ENCODE measurements at places on chromosomes 3 and 15. TPM values are rescaled to one million over a fixed set of nuclear protein-coding genes. Genes with fewer than 3 reads are reported as not detected.
A peak's percentile ranks its signal among the peaks of the same experiment; 100 is the strongest.

The ARHGEF26 gene
- 5.2 TPM for total RNA-seq

GRCh38 chr3:177744873-177745606, 547.8 kb upstream of the TBL1XR1 start:
- peak; percentile 34 for DNase-seq

DNA sequence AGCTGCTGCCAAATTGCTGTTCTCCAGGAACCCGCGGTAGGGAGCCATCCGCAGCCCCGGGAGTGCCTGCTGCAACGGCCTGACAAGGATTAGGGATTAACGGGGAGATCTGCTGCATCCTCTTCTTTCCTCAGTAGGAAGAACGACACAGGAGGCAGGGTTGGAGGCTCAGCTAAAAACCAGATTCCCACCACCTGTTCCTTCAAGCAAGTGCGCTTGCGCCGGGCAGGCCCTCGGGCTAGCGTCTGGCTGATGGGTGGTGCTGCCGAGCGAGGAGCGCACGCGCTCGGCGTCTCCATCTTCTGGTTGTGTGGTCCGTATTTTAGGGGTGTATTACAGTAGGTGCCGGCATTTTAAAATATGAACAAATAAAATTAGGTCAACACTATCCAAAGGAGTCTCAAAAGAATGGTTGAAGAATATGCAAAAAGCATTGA, 25.4 kb upstream of the SLC25A26 start:
- peak; percentile 68 for DNase-seq

The HPS3 gene
- total RNA-seq = 7.7 TPM

The HIGD2B gene
- total RNA-seq = not detected

- DNase-seq = no peak
These were observed 48.4 kb upstream of the SEC22A start for GRCh38 chr3:123153125-123154019.

- DNase-seq = peak; percentile 94
These were observed at the start of gene EIF2B5 for GRCh38 chr3:184135149-184135910. TSS of gene EIF2B5 (plus strand) at chr3:184135358. CDS start at chr3:184135386, 28 bp downstream.

- peak; percentile 37 for DNase-seq
These were observed 44.1 kb downstream of the LIPC start for GRCh38 chr15:58475573-58476524.

The GSK3B gene
- 39.1 TPM for total RNA-seq

DNA sequence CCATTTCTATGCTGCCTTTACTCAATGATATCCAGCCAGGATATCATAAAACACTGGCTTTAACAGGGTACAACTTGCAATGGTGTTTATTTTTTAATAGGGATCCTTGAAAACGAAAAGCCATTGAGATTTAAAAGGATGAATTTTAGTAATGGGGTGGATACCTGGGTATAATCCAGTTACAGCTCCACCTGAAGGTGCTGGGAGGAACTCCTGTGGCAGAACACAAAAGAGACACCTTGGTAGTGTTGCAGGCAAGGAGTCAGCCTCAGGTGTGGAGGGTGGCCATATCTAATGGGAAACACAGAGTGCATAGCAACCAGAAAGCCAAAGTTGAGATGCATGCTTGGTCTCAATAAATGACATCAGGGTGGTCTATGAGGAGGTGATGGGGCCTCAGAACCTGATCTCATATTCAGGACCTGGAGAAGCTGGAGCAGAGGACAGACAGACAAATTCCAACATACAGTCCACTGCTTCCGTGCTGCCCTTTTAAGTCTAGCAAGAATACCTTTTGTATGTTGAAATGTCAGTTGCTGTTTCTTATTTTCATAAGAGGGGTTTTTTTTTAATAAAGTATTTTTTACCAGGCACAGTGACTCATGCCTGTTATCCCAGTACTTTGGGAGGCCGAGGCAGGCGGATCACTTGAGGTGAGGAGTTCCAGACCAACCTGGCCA, 12.0 kb upstream of the PAQR9 start:
- DNase-seq = no peak

The PFKFB4 gene
- total RNA-seq = 2.9 TPM

The RNF168 gene
- 17.6 TPM for total RNA-seq

The ZNF774 gene
- total RNA-seq = 3.7 TPM

DNA sequence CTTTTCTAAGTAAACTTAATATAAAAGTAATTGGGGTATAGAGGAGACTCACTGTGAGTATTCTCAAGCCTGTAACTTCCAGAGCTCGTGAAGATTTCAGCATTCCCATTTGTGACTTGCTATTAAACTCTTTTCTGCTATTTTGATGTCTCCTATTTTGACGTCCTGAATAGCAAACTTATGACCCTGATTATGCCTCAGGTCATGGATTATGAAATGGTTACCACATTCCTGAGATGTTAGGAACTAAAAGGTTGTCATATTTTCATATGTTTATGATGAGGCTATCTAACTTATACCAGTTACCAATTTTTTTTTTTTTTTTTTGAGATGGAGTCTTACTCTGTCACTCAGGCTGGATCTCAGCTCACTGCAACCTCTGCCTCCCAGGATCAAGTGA, 105.5 kb downstream of the ATG7 start:
- DNase-seq = no peak

- no peak for DNase-seq
These were observed 38.3 kb downstream of the PDE8A start for GRCh38 chr15:85019815-85020590.

DNA sequence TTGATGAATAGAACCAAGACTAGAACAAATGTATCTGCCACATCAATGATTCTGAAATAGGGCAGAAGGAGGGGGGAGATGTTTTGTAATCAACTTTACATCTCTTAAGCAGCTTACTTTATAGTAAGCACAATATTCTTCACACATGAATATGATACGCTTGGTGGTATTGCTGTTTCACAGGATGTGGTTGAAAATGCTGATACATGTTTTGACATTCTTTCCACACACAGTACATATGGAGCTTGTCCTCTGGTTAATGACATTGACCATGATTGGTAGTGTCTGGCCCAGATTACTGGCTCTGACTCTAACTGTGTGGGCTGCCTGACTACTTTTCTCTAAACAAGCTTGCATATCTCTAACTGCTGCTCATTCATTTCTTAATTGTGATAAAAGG, 168.9 kb downstream of the KLHL25 start:
- DNase-seq = no peak

DNA sequence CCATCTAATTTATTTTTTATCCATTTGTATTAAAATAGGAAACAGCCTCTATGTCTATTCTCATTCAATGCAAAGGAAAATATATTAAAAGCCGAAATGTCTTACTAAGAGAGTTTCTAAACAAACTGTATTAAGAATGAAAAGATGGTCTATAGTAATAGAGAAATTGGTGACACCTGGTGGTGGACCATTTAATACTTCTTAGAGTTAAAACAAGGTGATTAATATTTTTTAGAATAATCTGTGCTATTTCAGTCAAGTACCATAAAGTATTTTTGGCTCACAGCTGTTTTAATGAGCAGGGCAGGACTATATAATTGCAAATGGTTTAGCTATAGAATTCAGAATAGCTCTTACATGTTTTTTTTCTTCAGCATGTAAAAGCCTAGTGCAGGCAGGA, 55.7 kb downstream of the SYNPR start:
- DNase-seq = no peak

DNA sequence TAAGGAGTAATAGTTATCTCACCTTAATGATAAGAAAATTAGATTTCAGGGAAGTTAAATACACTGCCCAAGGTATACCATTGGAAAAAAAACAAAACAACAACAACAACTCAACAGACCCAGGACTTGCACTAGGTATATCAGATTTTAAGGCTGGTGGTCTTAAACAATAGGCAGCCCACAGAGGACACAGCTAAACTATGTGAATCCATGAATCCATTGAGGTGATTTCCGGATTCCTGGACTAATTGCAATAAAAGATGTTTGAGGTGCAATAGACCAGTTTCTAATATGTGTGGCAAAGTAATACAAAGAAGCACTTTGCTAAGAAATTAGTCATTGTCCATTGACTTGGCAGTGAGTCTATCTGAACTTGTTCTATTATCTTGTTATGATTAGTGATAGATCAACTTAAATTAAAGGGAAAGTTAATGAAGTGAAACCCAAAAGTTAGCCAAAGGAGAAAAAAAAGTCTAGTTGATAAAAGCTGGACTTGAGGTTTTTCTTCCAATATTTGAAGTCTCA, 60.9 kb upstream of the MAGI1 start:
- DNase-seq = no peak

DNA sequence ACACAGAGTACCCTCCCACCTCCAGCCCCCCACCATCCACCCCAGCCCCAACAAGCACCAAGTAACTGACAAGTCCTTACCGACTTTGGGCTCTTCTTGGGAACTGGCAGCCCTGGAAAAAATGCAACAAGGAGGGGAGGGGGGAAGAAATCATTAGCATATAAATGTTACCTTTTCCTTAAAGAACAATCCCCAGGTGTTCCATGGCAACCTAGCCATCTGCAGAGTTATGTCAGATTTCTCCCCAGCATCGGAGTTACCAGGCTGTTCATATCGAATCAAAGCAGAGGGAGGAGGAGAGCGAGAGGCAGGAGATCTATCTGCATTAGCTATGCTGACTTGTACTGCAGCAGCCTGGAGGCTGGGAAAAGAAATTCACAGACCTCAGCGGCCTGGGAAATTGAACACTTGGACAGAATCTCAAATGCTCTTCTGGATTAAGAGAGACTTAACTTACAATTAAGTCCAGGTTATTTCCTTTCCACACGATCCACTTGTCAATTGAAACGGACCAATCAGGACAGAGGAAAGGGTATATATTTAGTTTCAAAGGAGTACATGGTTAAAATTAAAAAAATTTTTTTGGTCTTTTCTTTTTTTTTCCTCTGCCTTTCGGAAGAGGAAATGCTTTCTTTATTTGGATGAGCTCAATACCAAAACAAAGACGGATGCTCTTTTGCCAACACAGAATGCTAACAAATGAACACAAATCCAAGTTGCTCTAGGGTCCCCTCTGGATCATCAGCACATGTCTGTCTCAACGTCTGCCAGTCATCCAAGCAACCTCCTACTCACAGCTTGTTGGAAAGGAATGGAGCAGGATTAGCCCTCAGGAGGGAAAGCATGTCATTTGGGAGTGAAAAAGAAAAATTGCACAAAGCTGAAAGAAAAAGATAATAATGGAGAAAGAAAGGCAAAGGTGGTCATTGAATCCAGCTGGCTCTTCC, 637.1 kb downstream of the MAGI1 start:
- DNase-seq = no peak

The TRAT1 gene
- total RNA-seq = 0.44 TPM

The WDR93 gene
- not detected for total RNA-seq

DNA sequence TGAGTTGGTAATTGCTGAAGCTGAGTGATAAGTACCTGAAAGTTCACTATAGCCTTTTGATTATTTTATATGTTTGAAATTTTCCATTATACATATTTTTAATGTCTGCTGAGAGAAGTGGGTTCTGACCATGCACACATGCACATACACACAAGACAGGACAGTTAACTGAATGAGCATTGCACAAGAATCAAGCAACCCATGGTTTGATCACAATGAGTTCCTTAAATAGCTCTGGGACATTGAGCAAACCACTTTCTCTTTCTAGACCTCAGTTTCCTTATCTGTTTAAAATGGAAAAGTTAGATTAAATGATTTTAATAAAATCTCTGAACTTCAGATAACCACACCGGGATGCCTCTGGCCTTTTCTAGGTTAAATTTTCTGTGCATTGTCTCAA, 26.7 kb downstream of the SNTN start:
- no peak for DNase-seq

DNA sequence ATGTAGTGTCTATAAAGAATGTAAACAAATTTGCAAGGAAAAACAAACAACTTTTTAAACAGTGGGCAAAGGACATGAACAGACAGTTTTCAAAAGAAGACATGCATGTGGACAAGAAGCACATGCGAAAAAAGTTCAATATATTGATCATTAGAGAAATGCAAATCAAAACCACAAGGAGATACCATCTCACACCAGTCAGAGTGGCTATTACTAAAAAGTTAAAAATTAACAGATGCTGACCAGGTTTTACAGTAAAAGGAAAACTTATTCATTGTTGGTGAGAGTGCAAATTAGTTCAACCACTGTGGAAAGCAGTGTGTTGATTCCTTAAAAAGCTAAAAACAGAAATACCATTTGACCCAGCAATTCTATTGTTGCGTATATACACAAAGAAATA, 47.1 kb upstream of the LSAMP start:
- no peak for DNase-seq

The RFTN1 gene
- total RNA-seq = 28.0 TPM

DNA sequence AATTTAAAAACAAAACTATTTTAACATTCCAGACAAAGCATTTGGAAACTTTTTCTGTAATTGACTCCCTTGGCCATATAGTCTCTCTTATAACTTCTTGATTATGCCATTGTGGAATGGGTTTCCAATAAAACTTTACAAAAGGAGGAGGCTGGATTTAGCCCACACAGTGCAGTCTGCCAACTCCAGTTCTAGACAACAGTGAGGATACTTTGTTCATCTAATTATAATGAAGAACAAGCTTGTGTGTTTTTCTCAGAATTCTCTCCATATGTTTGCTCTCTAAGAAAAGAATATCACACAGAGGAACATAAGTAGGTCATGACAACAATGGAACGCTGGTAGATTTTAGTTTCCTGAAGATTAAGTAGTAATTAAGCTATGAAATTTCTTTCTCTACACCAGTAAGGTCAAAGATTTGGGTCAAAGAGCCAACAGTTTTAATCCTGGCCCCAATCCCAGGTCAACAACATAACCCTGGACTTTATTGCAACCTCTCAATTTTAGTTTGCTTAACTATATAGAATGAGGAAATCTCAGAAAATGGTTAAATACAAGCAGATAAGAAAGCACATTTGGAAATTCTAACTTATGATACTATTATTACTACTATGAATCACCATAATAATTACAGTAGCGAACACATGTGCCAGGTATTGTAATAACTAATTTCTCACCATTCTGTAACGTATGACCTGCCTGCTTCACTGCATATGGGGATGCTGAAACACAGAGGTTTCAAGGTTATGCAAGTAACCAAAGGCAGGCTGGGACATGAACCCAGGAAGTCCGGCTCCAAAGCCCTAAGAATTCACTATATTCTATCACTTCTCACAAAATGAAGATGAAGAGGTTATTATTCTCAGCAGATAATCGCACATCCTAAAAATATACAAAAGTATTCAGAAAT, 65.7 kb downstream of the TJP1 start:
- no peak for DNase-seq

The CACNA2D2 gene
- total RNA-seq = 7.8 TPM

GRCh38 chr3:148240351-148240750, 457.4 kb upstream of the AGTR1 start:
- DNase-seq = no peak

DNA sequence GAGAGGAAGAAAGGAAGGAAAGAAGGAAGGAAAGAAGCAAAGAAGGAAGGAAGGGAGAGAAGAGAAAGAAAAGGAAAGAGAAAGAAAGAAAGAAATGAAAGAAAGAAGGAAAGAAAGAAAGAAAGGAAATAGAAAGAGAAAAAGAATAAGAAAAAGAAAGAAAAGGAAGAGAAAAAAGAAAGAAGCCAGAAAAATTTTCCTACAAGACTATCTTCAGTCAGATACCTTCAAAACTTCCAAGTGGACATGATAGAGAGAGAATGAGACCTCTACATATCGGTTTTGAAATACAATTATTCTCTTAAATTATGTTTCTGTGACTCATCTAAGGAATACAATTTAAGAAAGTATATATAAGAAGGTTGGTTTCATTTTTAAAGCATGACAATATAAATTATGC, 1369.0 kb downstream of the ZPLD1 start:
- no peak for DNase-seq
